ENCODE measurements at places on chromosomes 16 and 17. TPM values are rescaled to one million over a fixed set of nuclear protein-coding genes. Genes with fewer than 3 reads are reported as not detected.

GRCh38 chr17:72978593-72979218 lies 113.8 kb downstream of the SLC39A11 start:
- no peak for DNase-seq

DNA sequence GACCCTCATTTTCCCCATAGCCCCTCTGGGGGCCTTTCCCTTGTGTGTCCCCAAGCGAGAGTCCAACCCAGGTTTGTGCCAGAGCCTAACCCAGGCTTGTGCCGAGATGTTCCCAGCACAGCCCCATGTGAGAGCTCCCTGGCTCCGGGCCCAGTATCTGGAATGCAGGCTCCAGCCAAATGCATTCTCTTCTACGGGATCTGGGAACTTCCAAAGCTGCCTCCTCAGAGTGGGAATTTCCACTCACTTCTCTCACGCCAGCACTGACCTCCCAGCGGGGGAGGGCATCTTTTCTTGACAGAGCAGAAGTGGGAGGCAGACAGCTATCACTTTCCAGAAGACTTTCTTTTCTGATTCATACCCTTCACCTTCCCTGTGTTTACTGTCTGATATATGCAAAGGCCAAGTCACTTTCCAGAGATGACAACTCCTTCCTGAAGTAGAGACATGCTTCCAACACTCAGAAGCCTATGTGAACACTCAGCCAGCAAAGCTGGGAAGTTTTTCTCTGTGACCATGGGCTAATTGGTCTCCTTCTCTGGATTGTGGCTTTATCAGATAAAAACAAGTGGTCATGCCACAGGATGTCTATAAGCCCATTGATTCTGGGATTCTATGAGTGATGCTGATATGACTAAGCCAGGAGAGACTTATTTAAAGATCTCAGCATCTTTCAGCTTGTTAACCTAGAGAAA lies 2.5 kb upstream of the CCL2 start:
- no peak for DNase-seq

The CEP95 gene
- total RNA-seq = 52.6 TPM

GRCh38 chr16:55435387-55435786 lies 43.6 kb upstream of the MMP2 start:
- DNase-seq = no peak

GRCh38 chr17:9095390-9095789 lies 74.1 kb downstream of the NTN1 start:
- no peak for DNase-seq

GRCh38 chr16:57774705-57775285 lies 27.5 kb downstream of the KIFC3 start:
- no peak for DNase-seq

DNA sequence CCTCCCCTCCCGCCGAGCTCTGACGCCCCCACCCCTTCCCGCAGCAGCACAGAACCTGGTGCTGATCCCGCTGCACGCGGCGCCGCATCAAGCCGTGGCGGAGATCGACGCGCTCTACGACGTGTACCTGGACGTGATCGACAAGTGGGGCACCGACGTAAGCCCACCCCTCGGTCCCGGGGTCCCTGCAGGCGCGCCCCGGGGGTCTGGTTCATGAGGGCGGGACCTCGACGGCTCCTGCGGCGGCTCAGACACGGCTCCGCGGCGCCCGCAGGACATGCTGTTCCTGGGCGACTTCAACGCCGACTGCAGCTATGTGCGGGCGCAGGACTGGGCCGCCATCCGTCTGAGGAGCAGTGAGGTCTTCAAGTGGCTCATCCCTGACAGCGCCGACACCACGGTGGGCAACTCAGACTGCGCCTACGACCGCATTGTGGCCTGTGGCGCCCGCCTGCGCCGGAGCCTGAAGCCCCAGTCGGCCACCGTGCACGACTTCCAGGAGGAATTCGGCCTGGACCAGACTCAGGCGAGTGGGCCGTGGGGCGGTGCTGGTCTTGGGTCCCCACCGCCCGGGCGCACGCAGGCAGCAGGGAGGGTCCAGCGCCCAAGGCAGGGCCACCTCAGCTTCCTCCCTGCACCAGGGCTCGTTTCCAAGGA lies 1.4 kb downstream of the DNASE1L2 start:
- no peak for DNase-seq

The CDRT15L2 gene
- not detected for total RNA-seq

The CDH15 gene
- total RNA-seq = not detected

- no peak for DNase-seq
Observed at GRCh38 chr17:70128727-70129238, 40.5 kb upstream of the KCNJ2 start.

GRCh38 chr17:62052765-62053338 lies 12.2 kb downstream of the MED13 start:
- no peak for DNase-seq

The ZCCHC14 gene
- 0.63 TPM for total RNA-seq

Data from activated CD8-positive, alpha-beta memory T cell treated with anti-CD3 and anti-CD28 coated beads, Interleukin-2, amount 10 ng/mL, durations not matched to agents 7 days and 5 days (primary cell).